Left lung (tissue), 14 donors: ENCODE measurements at places on chromosomes 16 and 17. TPM values are rescaled to one million over a fixed set of nuclear protein-coding genes. Genes with fewer than 3 reads are reported as not detected.

The PPY gene
- total RNA-seq = not detected

The GP2 gene
- not detected for total RNA-seq

The SRL gene
- total RNA-seq = 0.82 TPM

The HEATR9 gene
- 0.37 TPM for total RNA-seq

The MARCHF10 gene
- 0.52 TPM for total RNA-seq

The TMIGD1 gene
- total RNA-seq = not detected

The DHRS7C gene
- total RNA-seq = not detected

The TBC1D3C gene
- total RNA-seq = not detected

The SYT17 gene
- 26.3 TPM for total RNA-seq

The KCNJ18 gene
- total RNA-seq = not detected

The NEUROD2 gene
- total RNA-seq = not detected
